Uterine smooth muscle cell (primary cell): ENCODE measurements at places on chromosomes 2 and 18. TPM values are rescaled to one million over a fixed set of nuclear protein-coding genes. Genes with fewer than 3 reads are reported as not detected.

PSMA8 gene
- not detected in 2 replicates for total RNA-seq

STARD6 gene
- not detected in 2 replicates for total RNA-seq

NCKAP1 gene
- total RNA-seq, result 206 and 221 TPM in 2 replicates

DHRS9 gene
- not detected in 2 replicates for total RNA-seq

ICA1L gene
- total RNA-seq, result 6.2 and 6.4 TPM in 2 replicates

PTPRN gene
- 9.0 and 58.1 TPM in 2 replicates for total RNA-seq
